ENCODE measurements at places on chromosomes 2 and 18.

- DNase-seq = no peak
These were observed 165.9 kb upstream of the MEX3C start for GRCh38 chr18:51363384-51363783.

- no peak for DNase-seq
These were observed 45.6 kb downstream of the DDX18 start for GRCh38 chr2:117859924-117860647.

GRCh38 chr2:218745559-218746469 lies 35.2 kb downstream of the TTLL4 start:
- no peak for DNase-seq

- no peak for DNase-seq
These were observed 26.1 kb downstream of the SLC14A1 start for GRCh38 chr18:45749918-45750689.

- no peak for DNase-seq
These were observed 73.6 kb upstream of the RBM44 start for GRCh38 chr2:237724811-237725478.
